ENCODE measurements at places on chromosomes 2 and 18.

- no peak for DNase-seq
Observed at GRCh38 chr2:68637047-68637446, 6.3 kb upstream of the PROKR1 start.

DNA sequence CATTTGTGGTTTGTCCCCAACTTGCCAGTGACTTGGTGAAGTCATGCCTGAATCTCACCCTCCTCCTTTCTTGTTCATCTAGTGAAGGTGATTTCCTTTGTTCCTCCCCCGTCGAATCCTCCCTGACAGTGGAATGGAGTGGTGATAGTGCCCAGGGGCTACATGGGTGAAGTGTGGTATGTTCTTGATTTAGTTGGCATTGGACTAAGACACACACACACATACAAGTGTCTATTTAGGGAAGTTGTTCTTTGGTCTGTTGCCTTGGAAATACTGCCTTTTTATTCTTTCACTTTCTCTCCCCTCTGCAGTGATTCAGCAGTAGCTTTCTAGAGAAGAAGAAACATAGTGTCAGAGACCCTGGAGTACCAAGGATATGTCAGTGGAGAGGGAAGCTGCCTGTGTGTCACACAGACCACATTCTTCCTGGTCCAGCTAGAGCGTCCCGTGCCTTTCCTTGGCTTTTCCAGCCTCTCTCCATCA, 10.9 kb downstream of the INPP4A start:
- peak; percentile 30 for DNase-seq

GRCh38 chr2:10547663-10548376, 99.7 kb upstream of the ODC1 start:
- no peak for DNase-seq

GRCh38 chr2:63500398-63500797, 87.9 kb downstream of the WDPCP start:
- no peak for DNase-seq

- DNase-seq = no peak
Observed at GRCh38 chr2:195651046-195651445, 6.0 kb upstream of the SLC39A10 start.

- no peak for DNase-seq
Observed at GRCh38 chr2:63086687-63087086, 36.1 kb downstream of the OTX1 start.

DNA sequence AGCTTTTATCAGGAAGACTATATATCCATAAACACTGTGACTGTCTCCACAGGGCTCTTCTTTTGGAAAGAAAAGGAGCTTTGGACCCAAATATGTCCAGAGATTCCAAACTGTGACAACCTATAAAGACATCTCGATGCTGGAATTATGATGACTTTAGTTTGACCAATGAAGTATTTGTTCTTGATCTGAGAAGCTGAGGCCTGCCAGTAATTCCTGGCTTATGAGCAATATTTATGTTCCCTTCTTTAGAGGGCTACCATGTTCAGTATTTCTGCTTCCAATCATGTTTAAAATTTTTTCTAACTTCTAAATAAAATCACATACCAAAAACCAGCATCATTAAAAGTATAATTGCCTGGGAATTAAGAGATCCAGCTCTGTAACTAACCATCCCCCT, 41.1 kb downstream of the FEZ2 start:
- no peak for DNase-seq

DNA sequence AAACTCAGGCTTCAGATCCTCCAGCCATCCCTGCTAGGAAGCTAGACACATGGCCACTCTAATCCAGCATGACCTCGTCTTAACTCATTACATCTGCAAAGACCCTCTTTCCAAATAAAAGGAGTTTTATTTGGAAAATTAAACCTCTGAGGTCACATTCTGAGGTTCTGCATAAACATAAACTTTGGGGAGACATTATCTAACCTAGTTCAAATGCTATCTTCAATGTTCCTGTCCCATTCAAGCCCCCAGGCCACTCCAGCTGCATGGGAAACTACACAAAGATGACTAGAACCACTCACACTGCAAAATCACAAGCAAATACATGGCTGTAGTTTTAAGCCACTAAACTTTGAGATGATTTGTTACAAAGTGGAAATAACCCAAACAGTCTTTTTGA, 99.0 kb upstream of the RNF152 start:
- DNase-seq = no peak

DNA sequence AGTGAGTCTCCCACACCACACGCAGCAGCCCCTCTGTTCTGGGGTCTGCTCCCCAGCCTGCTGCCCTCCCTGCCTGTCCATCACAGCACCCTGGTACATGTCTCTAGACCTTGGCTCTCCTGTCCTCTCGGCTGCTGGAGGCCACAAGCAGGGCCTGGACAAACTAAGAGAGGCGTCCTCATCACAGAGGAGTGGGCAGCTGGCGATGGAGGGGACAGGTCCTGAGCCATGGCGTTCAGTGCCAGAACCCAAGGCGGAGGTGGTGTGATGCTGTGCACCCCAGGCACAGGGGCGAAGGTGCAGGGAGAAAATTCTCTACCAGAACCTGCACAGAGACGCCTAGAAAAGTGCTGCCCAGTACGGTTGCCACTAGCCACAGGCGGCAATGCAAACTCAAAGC, 47.4 kb downstream of the BIN1 start:
- DNase-seq = no peak

GRCh38 chr2:132984731-132985130, 314.7 kb upstream of the LYPD1 start:
- no peak for DNase-seq

- DNase-seq = no peak
Observed at GRCh38 chr2:157509744-157510143, 65.9 kb upstream of the CYTIP start.
